ENCODE measurements at places on chromosomes 2 and 18.

GRCh38 chr2:238114331-238114841 is 14.2 kb downstream of the ESPNL start:
- DNase-seq, result no peak

GRCh38 chr2:212197776-212198175 is 340.8 kb downstream of the ERBB4 start:
- no peak for DNase-seq

DNA sequence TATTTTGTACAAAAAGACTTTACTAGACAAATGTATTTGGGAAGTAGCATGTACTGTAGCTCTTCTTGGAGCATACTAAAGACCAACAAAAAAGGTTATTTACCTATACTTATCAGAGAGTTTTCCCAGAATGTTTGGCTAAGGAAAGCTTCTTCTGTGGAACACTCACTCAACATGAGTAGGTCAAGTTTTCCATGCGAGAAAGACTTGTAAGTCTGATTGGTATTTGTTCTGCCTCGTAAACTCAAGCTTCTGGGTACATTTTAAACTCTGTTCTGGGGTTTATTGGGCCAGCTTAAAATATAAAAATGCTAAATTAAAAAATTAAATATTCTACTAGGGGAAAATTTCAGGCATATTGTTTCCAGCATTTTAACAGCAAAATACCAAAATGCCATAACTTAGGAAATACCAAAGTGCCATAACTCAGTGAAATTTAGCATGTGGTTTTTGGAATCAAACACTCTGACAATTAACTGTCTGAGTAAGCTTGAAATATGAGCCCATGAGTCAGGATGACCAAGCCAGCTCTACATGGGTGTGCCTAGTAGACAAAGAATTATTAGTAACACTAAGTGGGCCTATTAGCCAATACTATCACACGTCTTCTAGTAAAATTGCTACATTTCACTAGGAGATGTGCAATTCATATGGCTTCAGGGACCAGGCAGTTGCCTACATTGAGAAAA is 47.3 kb upstream of the SERPINE2 start:
- no peak for DNase-seq

DNA sequence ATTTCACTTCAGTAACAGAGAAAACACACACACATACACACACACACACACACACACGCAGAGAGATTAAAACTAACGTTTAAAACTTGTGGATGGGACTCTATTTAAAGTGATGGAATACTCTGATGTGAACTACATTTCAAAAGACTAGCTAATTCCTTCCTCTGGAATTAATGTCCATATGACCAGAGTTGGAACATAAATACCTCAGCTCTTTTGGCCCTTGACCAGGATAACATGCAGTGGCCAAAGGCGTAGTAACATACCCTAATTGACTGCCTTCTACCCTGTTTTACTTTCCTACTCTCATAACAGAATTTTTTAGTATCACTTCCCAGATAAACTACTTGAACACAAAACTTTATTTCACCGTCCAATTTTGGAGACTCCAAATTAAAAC is 671.3 kb upstream of the CHAC2 start:
- no peak for DNase-seq

DNA sequence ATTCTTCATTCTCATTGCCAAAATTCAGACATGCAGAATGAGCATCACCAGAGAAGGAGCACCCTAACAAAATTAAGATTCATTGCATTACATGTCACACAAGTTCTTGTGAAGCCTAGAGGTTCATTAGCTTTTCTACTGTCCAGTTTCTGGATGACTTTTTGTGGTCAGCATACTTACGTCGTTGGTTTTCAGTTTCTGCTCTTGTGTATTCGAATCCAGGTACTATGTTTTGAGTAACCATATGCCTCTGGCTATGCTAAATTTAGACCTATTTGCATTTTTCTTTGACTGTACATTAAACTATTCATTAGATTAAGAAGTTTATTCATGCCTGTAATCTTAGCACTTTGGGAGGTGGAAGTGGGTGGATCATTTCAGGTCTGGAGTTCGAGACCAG is 251.3 kb downstream of the PARD3B start:
- DNase-seq, result no peak

DNA sequence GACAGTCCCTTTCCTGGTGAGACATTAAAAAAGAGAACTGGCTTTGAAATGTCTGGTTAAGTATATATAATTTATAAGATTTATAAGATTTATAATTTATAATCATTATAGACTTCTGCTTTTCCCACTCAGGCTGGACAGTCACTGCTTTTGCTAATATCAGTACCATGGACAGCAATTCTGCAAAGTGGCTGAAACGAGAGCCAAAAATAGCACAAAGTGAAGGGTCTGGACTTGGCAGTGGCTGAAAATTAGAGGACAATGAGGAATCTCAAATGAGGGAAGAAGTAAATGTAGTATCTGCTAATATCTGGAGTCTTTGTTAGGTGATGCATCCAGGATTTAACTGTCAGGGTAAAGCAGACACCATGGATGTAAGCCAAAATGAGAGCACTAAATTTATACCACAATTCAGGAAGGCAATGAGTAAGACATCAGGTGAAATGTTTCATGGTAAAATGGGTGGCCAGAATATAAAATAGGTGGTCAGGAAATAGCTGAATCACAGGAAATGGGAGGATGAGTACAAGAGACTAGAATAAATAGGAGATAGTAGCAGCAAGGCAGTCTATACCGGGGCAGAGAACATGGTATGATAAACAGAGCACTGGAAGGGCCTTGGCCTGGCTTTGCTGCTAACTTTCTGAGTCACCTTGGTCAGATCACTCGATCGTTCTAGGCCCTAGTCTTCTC is 39.6 kb upstream of the BOD1L2 start:
- no peak for DNase-seq

DNA sequence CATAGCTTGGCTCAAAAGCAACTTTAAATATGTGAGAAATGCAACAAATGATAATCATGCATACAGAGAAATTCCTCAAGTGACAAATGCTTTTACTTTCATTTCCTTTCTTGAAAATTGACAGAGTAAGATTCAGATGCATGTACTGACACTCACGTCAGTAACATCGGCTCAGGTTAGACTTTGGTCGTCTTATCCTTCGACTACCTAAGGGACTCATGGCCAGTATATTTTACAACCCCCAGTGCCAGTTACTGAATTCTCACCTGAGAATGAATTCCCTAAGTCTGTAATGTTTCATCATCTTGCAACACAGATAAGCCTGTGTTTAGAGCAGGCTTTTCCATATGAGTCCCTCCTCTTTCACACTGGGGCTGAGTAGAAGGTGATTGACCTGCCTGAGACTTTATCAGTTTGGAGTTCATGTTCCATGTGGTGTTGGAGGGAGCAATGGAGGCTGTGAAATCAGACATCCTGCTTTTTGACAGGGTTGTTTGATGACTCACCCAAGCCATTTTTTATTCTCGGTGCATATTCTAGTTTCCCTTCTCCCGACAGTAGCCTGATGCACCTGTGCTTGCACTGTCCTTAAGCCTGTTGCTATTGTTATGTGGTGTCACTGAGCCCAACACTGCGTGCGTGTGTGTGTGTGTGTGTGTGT is 30.5 kb upstream of the ATP8B1 start:
- DNase-seq, result no peak

DNA sequence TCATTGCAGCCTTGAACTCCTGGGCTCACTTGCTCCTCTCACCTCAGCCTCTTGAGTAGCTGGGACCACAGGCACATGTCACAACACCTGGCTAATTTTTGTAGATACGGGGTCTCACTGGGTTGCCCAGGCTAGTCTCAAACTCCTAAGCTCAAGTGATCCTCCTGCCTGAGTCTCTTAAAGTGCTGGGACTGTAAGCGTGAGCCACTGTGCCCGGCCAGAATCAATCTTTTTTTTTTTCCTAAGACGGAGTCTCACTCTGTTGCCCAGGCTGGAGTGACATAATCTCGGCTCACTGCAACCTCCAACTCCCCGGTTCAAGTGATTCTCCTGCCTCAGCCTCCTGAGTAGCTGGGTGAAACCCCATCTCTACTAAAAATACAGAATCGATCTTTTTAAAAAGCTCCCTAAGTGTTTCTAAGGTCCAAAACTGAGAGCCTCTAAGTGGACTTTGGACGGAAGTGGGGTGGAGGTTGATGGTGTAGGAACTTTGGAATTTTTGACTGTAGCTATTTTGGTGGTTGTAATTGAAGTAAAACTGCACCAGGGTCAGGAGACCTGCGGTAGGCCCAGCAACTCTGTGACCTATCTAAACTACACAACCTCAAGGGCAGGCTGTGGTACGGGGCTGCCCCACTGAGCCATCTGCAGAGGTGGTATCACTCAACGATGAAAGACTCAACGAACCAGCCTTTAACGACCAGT is 82.9 kb downstream of the POLR1A start:
- no peak for DNase-seq

- DNase-seq, result no peak
Observed at GRCh38 chr2:192190474-192190873, 4.3 kb downstream of the TMEFF2 start.

DNA sequence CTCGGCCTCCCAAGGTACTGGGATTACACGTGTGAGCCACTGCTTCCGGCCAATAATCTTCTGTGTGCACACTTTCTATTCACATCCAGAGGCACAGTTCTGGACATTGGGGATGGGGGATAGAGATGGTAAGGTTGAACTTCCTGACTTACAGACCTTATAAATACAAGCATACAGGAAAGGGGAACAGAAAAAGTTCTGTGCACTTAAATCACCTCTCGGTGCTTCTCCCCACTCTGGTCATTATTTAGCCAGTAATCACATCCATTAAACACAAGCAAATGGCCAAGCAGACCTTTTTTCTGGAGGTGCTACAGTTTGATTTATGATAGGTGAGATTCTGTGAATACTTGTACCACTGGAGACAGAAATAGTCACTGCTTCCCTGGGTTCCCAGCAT is 110.6 kb downstream of the CRIM1 start:
- no peak for DNase-seq

GRCh38 chr2:148664229-148664628 is 19.7 kb downstream of the EPC2 start:
- DNase-seq, result no peak

DNA sequence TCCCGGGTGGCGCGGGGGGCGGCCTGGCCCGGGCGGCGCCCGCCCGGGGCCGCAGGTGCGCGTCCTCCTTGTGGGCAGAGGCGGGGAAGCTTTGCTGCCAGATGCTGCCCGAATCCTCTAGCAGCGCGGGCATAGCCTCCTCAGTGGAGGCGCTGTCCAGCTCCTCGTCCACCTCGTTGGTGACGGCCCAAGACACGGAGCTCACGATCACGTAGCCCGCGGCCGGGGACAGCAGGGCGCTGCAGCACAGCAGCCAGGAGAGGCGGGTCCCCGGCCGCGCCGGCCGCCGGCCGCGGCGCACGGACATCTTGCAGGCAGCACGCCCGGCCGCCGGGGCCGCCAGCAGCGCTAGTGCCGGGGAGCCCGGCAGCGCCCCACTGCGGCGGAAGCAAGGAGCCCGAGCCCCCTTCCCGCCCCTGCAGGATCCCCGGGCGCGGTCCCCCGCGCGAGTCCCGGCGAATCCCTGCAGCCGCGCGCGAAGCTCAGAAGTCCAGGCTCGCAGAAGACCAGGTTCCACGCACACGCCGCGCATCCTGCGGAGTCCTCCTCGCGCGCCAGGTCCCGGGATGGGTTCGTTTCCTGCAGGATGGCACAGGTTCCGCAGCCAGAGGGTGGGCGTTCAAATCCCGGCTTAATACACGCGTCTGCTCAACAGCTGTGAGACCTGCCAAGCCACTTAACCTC is at the start of gene CREG2:
Gene CREG2, minus strand, starts transcription at position 353 of the 684 bp plus-strand sequence. Its CDS starts 46 bp downstream, at position 307.
- DNase-seq, result no peak

GRCh38 chr2:84958135-84959059 is 12.6 kb upstream of the KCMF1 start:
- DNase-seq, result no peak
